ENCODE measurements at places on chromosomes 7 and 10.

DNA sequence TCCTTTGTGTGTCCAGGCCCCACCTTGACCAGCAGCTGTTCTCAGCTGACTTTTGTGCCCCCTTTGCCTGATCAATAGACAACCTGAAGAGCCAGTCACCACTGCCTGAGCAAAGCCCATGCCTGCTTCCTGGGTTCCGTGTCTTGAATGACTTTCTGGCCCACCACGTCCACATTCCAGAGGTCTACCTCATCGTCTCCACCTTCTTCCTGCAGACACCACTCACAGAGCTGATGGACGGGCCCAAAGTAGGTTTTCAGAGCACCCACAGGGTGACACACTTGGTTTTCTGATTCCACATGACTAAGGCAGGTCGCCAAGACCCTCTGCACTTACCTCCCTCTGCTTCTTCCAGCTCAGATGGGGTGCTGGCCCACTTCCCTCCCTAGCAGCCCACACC, 126.8 kb downstream of the WDFY4 start:
- no peak for DNase-seq

DNA sequence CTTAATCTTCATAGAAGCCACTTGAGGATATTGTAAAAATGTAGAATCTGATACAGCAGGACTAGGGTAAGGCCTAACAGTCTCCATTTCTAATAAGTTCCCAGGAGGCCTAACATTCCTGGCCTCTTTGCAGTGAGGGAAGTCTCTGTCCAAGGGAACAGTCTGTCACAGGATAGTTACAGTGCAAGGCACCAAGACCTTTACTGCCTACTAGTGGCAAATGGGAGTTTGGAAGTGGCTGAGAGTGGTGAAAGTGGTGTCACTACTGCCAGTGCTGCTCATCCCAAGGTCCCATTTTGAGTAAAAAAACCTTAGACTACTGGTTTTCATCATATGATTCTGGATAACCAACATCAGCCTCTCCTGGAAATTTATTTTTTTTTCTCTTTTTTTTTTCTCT, 619.5 kb upstream of the SEMA3D start:
- DNase-seq, result no peak

DNA sequence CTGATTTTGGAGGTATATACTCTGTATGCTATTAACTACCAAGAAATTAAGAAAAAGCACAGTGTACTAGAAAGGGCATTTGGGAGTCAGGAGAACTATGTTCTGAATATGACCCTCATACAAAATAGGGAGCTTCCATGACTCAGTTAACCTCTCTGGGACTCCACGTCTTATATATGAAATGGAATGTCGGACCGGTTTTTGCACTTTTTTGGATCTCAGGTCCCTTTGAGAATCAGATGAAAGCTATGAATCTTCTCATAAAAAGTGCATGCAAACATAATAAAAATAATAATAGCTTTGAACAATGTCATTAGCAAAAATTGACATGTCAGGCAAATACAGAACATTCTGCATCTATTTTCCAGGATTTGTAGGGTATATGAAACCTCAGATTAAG, 113.0 kb downstream of the ARID5B start:
- no peak for DNase-seq

- no peak for DNase-seq
Measured at GRCh38 chr7:154841731-154842331, 161.1 kb downstream of the PAXIP1 start.

DNA sequence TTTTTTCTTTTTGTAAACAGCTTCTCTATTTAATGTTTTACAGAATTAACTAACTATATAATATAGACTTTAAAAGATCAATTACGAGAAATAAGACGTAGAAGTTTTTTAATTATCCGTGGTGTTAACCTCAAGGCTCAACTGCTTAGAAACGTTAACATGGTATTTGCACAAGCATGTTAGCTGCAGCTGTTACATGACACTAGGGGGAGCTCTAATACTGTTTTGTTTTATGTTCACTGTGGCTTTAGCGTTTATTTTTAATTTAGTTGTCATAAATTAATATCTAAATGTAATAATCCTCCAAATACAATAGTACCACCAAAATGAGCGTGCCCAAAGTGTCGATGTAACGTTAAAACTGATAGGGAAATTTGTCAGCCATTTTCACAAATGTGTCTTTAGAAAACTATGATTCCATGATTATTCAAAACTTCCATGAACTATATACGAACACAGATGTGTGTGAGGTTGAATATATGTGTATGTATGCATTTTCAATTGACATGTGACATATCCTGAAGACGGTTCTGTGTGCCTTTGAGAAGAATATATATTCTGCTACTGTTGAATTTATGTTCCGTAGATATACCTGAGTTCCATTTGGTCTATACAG, 828.8 kb upstream of the MBL2 start:
- DNase-seq, result no peak

DNA sequence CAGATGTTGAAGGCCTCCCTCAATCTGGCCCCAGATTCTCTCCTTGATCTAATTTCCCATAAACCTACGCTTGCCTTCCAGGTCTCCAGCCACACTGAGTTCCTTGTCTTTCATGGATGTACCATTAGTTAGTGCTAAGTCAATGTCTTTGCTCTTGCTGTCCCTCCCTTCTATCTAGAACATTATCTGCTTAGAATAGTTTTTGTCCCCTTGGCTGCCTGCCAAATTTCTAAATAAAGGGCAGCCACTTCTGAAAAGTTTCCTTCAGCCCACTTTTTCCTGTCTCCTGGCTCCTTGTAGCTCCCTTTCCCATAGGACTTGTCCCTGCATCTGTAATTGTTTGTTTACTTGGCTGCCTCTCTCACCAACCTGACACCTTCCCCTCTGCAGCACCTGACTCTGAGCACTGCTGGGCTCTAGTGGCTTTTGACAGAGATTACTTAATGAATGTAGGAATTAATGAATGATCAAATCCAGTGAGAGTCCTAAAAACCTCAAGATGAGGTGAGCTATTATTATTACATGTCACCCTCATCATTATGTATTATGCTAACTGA, 58.3 kb downstream of the CXCL12 start:
- no peak for DNase-seq

GRCh38 chr7:38744746-38745145, 113.6 kb upstream of the AMPH start:
- DNase-seq, result no peak

DNA sequence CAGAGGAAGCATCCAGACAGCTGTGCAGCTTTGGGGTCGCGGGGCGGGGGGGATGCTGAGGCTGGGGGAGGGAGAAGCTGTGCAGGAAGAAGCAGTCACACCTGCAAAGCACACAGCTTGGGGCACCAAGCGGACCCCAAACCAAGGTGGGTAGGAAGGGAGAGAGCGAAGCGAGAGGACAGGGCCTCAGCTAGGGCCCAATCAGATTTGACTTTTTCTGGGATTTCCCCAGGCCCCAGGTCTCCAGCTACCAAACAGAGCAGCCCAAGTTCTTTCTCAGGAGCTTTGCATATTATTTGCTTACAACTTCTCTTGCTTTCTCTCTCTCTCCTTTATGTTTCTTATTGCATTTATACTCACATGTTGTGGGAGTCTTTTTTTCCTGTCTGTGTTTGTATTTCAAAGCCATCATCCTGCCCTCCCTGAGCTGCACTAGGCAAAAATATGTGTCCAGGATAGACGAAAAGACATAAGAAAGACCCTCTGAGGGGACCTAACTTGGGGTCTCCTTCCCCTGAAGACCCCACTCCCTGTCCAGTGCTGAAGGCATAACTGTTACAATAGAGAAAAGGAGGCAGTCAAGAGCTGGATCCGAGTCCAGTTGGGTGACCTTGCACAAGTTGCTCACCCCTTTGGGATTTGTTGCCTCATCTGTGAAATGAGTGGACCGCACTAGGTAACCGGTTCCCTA, 50.6 kb upstream of the SMNDC1 start:
- DNase-seq, result no peak

GRCh38 chr7:46969303-46970130, 612.4 kb downstream of the TNS3 start:
- no peak for DNase-seq

- peak; percentile 43 for DNase-seq
Measured at GRCh38 chr7:95723583-95724180, 48.7 kb upstream of the DYNC1I1 start.

GRCh38 chr10:125233726-125234125, 73.4 kb upstream of the CTBP2 start:
- no peak for DNase-seq

GRCh38 chr10:25175527-25176420, 973 bp downstream of the GPR158 start:
- peak; percentile 6 for DNase-seq

DNA sequence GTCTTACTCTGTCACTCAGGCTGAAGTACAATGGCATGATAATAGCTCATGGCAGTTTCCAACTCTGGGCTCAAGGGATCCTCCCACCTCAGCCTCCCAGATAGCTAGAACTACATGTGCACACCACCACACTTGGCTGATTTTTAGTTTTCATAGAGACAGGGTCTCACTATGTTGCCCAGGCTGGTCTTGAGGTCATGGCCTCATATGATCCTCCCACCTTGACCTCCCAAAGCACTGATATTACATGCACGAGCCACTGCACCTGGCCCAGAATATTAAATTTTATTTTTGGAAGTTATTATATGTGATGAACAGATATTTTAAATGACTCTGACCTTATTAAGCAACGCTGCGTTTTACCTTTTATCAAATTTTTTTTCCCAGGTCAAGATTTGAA, 94.4 kb downstream of the PODXL start:
- DNase-seq, result no peak

- DNase-seq, result no peak
Measured at GRCh38 chr7:99248391-99249095, 24.1 kb upstream of the MYH16 start.

GRCh38 chr7:93060025-93060424, 57.8 kb downstream of the SAMD9 start:
- no peak for DNase-seq

GRCh38 chr10:80751940-80752339, 214.2 kb downstream of the SH2D4B start:
- no peak for DNase-seq

DNA sequence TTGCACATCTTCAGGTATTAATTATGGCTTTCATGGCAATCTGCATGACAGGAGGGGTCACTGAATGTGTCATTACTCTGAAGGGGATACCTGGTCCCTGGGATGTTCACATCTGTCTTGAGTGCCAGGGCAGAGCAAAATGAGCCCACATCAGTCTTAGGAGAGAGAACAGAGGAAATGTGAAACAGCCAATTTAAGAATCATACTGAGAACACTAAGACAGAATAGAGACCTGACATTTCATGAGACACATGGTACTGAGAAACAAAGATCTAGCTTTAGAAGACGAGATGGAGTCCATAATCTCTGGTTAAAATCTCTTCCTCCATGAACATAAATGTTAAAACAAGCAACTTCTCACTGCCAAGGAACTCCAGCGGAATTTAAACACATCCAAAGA, 34.1 kb upstream of the FZD1 start:
- no peak for DNase-seq

DNA sequence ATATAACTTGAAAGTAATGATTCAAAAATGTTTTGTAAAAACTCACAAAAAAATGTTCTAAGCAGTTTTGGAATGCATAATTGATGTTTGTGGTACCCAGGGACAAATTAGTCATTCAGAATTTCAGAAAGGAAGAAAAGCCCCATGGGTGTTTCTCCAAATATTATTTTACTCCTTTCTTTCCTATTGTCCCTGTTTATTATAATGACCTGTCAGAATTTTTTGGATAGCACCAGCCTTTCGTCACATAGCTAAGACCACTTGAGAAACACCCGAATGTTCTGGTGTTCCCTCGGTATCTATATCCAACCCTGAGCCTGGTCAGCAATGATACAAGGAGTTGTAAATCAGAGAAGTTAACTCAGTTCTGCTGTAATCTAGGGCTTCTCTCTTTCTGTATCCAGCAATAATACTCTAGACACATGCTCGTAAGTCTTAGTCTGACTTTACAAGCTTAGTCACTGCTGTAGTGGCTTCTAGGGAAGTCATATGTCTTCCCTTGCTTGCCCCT, 64.8 kb upstream of the MEOX2 start:
- no peak for DNase-seq

DNA sequence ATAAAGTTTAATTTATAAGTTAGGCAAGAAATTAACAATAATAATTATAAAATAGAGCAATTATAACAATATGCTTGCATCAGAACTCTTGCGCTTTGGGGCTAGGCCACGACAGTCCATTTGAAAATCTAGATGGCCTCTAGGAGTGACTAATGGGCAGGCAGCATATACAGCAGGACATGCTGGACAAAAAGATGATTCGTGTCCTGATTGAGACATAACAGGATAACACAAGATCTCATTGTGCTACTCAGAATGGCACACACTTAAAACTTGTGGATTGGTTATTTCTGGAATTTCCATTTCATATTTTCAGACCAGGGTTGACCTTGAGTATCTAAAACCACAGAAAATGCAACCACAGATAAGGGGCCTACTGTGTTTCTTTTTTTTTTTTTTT, 27.5 kb downstream of the CTNNA3 start:
- DNase-seq, result no peak

- DNase-seq, result no peak
Measured at GRCh38 chr10:117860135-117860534, 186.6 kb downstream of the RAB11FIP2 start.

- no peak for DNase-seq
Measured at GRCh38 chr10:118151461-118151860, 104.7 kb upstream of the RAB11FIP2 start.

DNA sequence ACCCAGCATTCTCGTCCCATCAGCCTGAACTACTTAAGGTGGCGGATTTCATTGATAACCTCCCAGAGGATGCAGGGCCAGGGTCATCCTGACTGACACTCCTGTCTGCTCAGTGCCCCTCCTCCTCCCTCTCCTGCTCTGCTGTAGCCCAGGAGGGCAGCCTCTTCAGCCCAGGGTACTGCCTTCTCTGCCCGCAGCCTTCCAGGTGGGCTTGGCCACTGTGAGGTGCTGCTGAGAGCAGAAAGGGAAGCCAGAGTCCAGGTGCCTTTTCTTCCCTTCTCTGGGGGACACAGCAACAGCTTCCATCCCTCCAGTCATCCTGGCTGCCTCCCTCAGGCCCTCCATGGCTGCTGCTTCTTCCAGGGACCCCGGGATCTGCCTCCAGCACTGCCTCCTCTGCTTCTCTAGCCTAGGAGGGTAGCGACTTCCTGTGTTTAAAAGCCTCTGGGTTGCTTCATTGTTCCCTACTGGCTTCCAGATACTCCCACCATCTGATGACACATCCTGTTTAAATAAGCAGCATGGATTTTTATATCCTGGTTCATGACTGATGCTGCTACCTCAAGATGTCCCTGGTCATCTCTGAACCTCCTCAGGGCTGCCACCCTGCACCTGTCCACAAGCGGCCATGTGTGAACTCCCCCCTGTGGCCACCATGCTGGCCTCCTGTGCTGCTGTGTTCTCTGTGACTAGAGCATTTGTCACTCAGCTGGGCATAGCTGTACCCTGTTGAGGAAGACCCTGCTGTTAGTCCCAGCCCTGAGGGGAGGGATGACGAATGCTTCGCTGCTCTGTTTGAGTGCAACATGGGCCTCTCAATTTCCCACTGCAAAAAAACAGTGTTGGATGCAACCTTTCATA, 55.8 kb downstream of the AKR1C4 start:
- no peak for DNase-seq

Data from dorsolateral prefrontal cortex (tissue), 122 donors.